ENCODE measurements at places on chromosomes 2 and 18.
A peak's percentile ranks its signal among the peaks of the same experiment; 100 is the strongest.

DNA sequence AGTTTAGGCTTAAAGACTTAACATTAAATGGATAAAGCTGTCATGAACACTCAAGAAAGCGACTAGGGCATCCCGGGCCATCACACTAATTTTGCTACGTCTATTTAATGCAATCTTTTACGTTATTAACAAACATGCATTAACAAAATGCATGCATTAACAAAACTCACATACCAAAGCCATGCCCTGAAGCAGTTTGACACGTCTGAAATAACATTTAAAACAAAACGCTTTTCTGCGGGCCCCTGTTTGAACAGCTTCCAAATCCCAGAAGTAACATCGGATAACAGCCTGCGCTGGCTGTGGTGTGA is 458 bp downstream of the B4GALT6 start:
- no peak for DNase-seq

DNA sequence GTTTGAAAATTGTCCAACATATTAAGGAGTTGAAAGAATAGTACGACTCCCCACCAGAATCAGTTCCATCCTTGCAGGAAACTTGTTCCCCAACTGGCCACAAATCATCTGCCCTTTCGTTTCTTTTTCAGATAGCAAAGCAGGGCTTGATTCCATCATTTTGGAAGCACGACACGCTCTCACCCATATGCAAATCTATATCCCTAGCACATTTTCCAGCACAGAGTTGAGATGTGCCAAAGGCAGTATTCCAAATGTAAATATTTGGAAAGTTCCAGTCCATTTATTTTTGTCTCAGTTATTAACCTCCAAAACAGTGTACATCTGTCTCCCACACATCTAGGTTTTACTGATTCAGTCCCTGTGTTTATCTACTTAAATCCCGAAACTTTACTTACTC is 128.8 kb upstream of the BCL2L11 start:
- no peak for DNase-seq

DNA sequence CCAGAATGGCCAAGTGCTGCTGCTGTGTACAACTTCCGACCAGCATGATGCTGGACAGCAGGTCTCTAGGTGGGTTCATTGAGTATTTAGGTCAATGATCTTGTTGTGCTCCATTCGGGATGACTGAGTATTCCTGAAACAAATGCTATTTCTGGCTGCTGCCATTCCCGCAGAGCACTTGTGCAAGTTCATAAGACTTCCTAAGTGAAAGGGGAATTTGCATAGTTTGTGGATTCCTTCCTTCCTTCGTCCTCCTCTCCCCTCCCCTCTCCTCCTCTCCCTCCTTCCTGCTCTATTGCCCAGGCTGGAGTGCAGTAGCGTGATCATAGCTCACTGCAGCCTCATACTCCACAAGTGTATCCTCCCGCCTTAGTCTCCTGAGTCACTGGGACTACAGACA is 40.4 kb downstream of the LDLRAD4 start:
- DNase-seq = no peak

DNA sequence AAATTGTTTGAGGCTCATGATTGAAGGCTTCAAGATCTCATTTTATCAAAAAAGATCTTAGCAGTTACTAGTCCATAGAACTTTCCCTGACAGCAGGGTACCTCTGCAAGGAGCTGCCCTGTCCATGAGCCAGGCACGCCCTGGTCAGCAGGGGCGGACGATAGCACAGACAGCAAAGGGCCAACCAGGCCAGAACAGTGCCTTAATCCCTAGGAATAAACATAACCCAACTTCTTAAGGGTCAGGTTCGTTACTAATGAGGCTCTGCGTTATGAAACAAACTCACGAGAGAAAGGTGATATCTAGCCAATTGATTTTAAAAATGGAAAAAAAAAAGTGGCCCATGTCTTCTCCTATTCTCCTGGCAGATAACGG is 59.2 kb downstream of the BCL2 start:
- no peak for DNase-seq

DNA sequence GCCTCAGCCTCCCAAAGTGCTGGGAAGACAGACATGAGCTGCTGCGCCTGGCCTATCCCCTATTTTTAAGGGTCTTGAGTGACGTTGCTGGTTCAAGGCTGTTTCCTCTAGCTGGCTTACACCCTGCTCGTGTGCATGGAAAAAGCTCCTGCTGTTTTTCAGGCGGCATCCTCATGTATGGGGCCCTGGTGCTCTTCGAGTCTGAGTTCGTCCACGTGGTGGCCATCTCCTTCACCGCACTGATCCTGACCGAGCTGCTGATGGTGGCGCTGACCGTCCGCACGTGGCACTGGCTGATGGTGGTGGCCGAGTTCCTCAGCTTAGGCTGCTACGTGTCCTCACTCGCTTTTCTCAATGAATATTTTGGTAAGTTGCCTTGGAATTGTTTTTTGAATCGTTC is 22.0 kb upstream of the NFATC1 start:
- DNase-seq = no peak

DNA sequence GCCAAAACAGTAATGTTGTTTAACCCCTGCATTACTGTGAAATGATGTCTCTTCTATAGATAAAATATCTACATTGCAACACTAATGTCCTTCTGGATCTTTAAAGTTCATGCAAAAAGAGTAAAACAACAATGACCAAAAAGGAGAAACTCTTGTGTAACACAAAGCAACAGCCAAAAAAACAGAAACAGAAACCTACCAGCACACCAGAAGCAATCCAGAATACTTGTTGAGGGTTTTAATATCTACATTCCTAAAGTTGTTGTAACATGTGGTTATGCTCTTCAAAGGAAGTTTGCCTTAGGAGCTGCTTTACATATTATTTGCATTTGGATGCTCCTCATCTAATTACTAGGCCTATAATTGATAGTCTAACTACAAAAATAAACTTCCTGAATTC is 157.2 kb downstream of the BABAM2 start:
- peak; percentile 76 for DNase-seq

GRCh38 chr2:76180676-76181075 is 470.0 kb upstream of the GCFC2 start:
- DNase-seq = no peak

- DNase-seq = peak; percentile 78
Measured at GRCh38 chr2:223076573-223076972, 24.6 kb downstream of the KCNE4 start.

DNA sequence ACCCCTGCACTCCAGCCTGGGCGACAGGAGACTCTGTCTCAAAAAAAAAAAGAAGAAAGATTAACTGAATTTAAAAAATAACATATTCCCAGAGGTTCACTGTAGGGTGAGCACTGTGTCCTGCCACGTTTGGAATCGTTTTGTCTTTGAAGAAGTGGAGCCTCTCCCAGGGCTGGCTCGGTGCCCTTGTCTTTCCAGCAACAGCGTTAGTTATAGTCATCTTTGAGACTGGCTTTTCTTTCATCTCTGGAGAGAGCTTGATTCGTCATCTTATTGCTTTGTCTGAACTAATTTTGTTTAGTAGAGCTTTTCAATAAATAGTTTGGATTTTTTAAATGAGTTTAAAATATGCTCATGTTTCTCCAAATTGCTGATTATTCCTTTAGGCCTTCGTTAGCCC is 50.5 kb downstream of the IMPA2 start:
- DNase-seq = peak; percentile 94

- no peak for DNase-seq
Measured at GRCh38 chr2:211609127-211609526, 929.5 kb downstream of the ERBB4 start.

Data from GM23248 (cell line).